Effector memory CD8-positive, alpha-beta T cell (primary cell): ENCODE measurements at places on chromosomes 2 and 18.

DNA sequence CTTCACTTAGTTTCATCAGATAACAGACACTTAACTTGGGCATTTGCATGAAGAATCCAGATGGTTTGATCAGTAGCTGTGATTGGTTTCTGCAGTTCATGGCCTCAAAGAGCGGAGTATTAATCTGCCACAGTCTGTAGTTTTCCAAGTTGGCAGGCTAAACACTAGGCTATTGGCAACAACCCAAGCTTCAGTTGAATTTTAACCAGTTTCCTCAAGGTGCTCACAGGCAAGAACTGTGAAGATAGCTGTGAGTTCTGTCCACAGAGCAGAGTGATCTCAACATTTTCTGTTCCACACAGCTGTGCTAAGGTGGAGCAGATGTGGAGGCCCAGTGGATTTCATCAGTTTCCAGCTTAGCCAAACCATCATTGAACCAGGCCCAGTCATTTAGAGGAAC, 469.5 kb upstream of the LINC00305 start:
- H3K27me3 ChIP-seq, result no peaks in the 10 kb centered on the region
- no peak overlapping the region for H3K27ac ChIP-seq
- H3K4me3 ChIP-seq, result no peak overlapping the region
- no peaks in the 10 kb centered on the region for H3K4me1 ChIP-seq
- no peaks in the 10 kb centered on the region for H3K36me3 ChIP-seq

DNA sequence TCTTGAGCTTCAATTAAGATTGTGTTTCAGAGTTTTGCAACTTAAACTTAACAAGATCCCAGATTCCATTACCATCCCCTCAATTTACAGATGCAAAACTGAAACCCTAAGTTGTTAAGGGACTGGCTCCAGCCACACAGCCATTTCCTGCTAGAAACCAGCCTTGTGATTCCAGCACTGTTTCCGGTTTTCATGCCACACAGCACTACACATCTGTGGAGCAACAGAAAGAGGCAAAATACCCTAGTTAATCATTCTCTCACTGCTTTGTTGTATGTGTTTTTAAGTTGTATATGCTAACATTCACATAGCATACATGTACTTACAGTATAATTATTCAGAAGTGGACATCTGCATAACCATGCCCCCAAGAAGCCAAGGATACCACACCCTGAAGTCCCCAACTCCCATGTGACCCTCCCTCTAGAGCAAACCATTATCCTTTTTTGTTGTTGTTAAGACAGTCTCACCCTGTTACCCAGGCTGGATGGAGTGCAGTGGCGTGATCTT, 87.4 kb downstream of the MYO5B start:
- DNase-seq, result no peak
- no peak overlapping the region for H3K4me3 ChIP-seq
- H3K36me3 ChIP-seq, result no peaks in the 10 kb centered on the region
- peaks cover 71% of the 10 kb centered on the region for H3K27me3 ChIP-seq
- H3K4me1 ChIP-seq, result no peaks in the 10 kb centered on the region

GRCh38 chr18:39019989-39020388, 1454.4 kb upstream of the CELF4 start:
- DNase-seq, result no peak
- no peaks in the 10 kb centered on the region for H3K27me3 ChIP-seq
- H3K4me1 ChIP-seq, result no peaks in the 10 kb centered on the region
- H3K27ac ChIP-seq, result no peak overlapping the region
- H3K4me3 ChIP-seq, result no peak overlapping the region

GRCh38 chr2:218028189-218028495, 25.3 kb upstream of the TNS1 start:
- H3K4me1 ChIP-seq, result no peaks in the 10 kb centered on the region
- H3K27ac ChIP-seq, result peak overlapping the region; percentile 9
- no peaks in the 10 kb centered on the region for H3K27me3 ChIP-seq
- no peaks in the 10 kb centered on the region for H3K36me3 ChIP-seq

DNA sequence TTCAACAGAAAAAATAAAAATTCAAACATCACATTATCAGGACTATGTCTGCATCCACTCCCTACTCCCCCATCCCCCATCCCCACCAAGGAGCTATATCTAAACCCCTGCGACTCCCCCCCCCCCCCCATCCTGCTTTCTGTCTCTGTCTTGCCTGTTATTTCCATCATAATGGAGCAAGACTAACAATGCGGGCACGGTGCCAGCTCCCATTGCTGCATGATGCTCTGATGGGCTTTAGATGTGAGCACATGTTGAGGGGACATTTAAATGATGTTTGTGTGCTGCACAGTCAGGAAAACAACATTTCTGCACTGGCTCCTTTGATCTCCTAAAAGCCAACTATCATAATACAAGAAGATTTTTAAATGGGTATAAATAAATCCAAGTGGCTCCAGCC, 644.2 kb upstream of the SETBP1 start:
- H3K27ac ChIP-seq, result no peak overlapping the region
- no peak overlapping the region for H3K4me3 ChIP-seq
- no peaks in the 10 kb centered on the region for H3K4me1 ChIP-seq
- H3K36me3 ChIP-seq, result no peaks in the 10 kb centered on the region

- H3K27me3 ChIP-seq, result no peaks in the 10 kb centered on the region
- peak overlapping the region; percentile 93 for H3K27ac ChIP-seq
- peak overlapping the region; percentile 78 for H3K4me3 ChIP-seq
- peak; percentile 51 for DNase-seq
- H3K36me3 ChIP-seq, result peaks cover 5% of the 10 kb centered on the region
Observed at GRCh38 chr2:393711-394696, 106.1 kb upstream of the ALKAL2 start.

DNA sequence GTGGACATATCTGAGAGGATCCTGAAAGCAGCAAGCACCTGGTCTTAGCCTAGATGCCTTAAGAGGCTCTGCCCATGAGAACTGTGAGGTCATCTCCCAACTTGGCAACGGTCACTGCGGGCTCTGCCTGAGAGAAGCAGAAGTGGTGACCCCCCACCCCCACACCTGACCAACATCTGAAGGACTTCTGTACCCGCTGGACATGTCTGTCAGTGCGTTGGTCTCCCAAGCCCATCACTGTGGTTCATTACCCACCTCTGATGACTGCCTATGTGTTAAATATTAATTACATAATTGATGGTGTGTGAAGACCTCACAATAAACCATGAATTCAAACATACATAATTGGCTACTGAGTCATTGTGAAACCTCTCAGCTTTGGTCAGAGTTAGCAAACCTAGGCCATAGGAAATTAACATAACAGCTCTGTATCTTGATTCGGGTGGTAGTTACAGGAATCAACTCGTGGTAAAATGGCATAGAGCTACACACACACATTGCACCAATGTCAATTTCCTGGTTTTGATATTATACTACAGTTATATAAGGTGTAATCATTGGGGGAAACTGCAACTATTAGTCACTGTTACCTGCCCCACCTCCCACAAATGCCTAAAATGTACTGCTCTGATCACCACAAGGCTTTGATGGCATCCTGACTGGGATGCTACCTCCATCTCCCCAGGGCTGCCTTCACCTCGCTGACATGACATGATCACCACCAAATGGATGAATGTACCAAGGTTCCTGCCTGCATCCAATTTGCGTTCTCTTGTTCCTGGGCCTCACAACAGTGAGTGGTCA, 4.3 kb upstream of the GALNT1 start:
- peaks cover 10% of the 10 kb centered on the region for H3K4me1 ChIP-seq
- DNase-seq, result no peak
- H3K4me3 ChIP-seq, result no peak overlapping the region
- no peaks in the 10 kb centered on the region for H3K36me3 ChIP-seq
- no peak overlapping the region for H3K27ac ChIP-seq
- no peaks in the 10 kb centered on the region for H3K27me3 ChIP-seq

DNA sequence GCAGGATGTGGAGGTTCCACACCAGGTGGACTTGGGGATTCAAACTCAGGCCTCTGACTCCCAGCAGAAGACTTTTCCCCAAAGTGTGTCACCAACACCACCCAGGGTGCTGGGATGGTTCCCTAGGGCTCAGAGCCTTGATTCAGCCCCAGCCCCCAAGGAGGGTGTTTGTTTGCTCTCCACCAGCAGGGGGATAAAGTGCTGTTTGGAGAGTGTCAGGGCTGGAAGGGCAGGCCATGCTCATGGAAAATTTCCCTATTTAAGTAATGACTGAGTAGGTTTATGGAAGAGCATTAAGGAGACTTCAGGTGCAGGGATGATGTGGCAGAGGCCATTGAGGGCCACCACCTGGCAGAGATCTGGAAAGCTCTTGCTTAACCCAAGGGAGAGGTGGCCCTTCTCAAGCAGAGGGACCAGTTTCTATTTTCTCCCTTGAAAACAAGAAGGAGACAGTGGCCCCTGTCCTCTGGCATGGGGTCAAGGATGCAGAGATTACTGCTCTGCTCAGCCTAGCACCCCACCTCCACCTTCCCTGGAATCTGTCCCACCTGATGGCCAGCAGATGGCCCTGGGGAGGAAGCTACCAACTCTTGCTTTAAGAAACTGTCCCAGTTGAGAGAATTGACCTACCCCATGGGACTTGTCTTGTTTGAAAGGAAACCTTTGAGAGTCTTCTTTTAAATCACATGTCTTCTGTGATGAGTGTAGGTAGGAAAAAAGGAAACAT, 122.1 kb downstream of the ACOXL start:
- H3K27ac ChIP-seq, result peak overlapping the region; percentile 96
- no peaks in the 10 kb centered on the region for H3K36me3 ChIP-seq
- peaks cover 56% of the 10 kb centered on the region for H3K4me1 ChIP-seq
- H3K4me3 ChIP-seq, result no peak overlapping the region

- peaks cover 2% of the 10 kb centered on the region for H3K27me3 ChIP-seq
- H3K36me3 ChIP-seq, result no peaks in the 10 kb centered on the region
- peak; percentile 9 for DNase-seq
- H3K27ac ChIP-seq, result no peak overlapping the region
Observed at GRCh38 chr2:95389245-95390119, 13.0 kb upstream of the FAHD2A start.

GRCh38 chr2:68414876-68415275, 49.8 kb downstream of the PLEK start:
- DNase-seq, result no peak
- H3K27ac ChIP-seq, result no peak overlapping the region
- H3K4me3 ChIP-seq, result no peak overlapping the region
- peaks cover 3% of the 10 kb centered on the region for H3K36me3 ChIP-seq
- peaks cover 72% of the 10 kb centered on the region for H3K4me1 ChIP-seq
